ENCODE measurements at places on chromosomes 12 and 14.

- DNase-seq: no peak
Measured at GRCh38 chr12:105832806-105833205, 305.9 kb downstream of the NUAK1 start.

- no peak for DNase-seq
Measured at GRCh38 chr12:26283046-26283445, 87.7 kb downstream of the SSPN start.

DNA sequence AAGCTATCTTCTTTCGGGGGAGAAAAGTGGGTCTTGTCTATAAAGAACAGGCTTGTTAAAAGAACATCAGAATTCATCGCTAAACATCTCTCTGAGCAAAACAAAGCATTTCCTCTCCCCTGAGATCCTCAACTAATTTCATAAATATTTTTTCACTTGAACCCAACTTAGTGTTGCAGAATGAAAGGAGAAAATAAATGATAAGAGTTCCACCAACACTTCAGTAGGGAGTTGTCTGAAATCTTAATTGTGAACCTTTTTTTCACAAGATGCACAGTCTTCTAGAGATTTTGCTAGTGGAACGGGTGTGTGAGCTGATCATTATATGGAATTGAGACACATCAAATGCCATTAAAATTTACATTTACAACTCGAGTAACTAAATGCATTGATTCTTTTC is 1.3 kb upstream of the DAAM1 start:
- no peak for DNase-seq

DNA sequence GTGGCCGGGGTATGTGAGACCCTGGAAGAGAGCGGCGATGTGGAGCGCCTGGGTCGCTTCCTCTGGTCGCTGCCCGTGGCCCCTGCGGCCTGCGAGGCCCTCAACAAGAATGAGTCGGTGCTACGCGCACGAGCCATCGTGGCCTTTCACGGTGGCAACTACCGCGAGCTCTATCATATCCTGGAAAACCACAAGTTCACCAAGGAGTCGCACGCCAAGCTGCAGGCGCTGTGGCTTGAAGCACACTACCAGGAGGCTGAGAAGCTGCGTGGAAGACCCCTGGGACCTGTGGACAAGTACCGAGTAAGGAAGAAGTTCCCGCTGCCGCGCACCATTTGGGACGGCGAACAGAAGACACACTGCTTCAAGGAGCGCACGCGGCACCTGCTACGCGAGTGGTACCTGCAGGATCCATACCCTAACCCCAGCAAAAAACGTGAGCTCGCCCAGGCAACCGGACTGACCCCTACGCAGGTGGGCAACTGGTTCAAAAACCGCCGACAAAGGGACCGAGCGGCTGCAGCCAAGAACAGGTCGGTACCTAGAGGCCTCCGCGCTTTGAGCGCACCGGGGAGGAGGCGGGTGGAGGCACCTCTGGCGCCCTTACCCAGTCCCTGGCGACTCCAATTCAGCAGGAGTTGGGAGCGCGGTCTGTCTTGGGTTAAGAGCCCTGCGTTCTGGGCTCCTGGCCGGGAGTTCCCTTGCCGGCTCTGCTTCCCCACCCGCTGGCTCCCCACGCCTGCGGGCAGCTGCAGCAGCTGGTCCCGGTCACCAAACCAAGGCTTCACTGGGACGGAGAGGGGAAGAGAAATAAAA is 700 bp downstream of the SIX6 start:
- DNase-seq: no peak

GRCh38 chr12:103924761-103925641 is 5.2 kb upstream of the HSP90B1 start:
- peak; percentile 95 for DNase-seq

- no peak for DNase-seq
Measured at GRCh38 chr12:96263449-96263902, 69.3 kb downstream of the ELK3 start.

- no peak for DNase-seq
Measured at GRCh38 chr14:68607081-68607866, 185.6 kb downstream of the ZFP36L1 start.

GRCh38 chr12:57175428-57176138 is 28.2 kb upstream of the LRP1-AS start:
- DNase-seq: peak; percentile 22

- DNase-seq: no peak
Measured at GRCh38 chr12:42085594-42085993, 59.1 kb downstream of the GXYLT1 start.

GRCh38 chr12:93336291-93336741 is 41.4 kb upstream of the NUDT4 start:
- DNase-seq: no peak

GRCh38 chr12:51218607-51219161 is 822 bp upstream of the POU6F1 start:
- no peak for DNase-seq

GRCh38 chr12:13805041-13805440 is 176.4 kb downstream of the GRIN2B start:
- no peak for DNase-seq

DNA sequence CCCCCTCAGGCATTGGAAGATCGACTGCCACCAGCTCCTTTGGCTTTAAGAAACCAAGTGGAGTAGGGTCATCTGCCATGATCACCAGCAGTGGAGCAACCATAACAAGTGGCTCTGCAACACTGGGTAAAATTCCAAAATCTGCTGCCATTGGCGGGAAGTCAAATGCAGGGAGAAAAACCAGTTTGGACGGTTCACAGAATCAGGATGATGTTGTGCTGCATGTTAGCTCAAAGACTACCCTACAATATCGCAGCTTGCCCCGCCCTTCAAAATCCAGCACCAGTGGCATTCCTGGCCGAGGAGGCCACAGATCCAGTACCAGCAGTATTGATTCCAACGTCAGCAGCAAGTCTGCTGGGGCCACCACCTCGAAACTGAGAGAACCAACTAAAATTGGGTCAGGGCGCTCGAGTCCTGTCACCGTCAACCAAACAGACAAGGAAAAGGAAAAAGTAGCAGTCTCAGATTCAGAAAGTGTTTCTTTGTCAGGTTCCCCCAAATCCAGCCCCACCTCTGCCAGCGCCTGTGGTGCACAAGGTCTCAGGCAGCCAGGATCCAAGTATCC is 288.7 kb downstream of the NAV3 start:
- no peak for DNase-seq

GRCh38 chr14:68495101-68496039 is 297.5 kb downstream of the ZFP36L1 start:
- DNase-seq: no peak

DNA sequence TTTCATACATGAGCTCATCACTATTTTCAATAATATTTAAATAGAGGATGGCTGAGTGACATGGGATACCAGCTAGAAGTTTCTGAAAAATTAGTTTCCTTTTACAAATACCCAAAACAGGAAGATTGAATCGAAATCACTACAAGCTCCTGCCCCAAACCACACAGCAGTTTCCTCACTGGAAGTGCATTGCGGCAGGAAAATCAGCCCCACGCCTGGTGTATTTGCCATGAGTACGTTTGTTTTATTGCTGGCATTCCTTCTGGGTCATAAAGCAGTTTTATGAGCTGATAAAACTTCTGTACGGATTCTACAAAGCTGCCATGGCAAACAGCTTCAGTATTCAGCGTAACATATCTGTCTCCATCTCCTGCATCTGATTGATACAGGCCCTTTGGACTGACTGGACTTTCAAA is 23.7 kb downstream of the CDC42BPB start:
- no peak for DNase-seq

DNA sequence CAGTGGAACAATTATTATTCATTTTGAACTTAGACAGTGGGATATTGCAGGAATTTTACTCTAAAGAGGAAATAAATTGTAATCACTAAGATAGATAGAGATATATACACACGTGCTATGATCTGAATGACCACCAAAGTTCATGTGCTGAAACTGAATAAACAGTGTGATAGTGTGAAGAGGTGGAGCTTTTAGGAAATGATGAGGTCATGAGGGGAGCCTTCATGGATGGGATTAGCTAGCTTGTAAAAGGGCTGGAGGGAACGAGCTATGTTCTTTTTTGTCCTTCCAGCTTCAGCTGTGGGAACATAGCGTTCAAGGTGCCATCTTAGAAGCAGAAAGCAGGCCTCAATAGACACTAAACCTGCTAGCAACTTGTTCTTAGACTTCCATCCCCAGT is 191.5 kb upstream of the LRIG3 start:
- DNase-seq: no peak

DNA sequence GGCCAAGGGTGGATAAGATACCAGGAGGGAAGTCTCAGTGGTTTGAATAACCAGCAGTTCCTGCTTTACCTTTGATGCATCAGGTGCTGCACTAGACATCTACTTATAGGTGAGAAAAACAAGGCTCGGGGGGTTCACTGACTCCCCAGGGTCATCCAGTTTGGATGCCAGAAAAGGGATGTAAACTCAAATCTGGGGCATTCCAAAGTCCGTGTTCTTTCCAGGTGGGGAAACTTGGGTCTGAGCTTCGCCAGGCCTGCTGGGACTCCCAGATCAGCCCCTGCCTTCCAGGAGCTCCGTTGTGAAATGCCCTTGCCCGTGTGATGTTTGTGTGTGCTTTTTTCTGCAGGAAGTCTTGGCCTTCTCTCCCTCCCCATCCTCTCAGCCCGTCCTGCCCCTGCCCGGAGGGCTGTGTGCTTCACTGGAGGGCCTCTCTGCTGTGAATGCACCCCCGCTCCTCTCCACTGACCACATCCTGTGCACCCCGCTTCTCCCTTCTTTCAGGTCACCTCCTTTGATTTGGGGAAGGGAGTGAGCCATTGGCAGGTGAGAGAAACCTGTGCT is 42.1 kb downstream of the TSPAN9 start:
- no peak for DNase-seq

- no peak for DNase-seq
Measured at GRCh38 chr14:93322929-93323599, 9.8 kb downstream of the BTBD7 start.

GRCh38 chr14:76589246-76589645 is 172.0 kb upstream of the VASH1 start:
- no peak for DNase-seq

- no peak for DNase-seq
Measured at GRCh38 chr14:71314717-71315116, 407.5 kb downstream of the PCNX1 start.

- DNase-seq: no peak
Measured at GRCh38 chr14:36860831-36861230, 199.2 kb downstream of the PAX9 start.

DNA sequence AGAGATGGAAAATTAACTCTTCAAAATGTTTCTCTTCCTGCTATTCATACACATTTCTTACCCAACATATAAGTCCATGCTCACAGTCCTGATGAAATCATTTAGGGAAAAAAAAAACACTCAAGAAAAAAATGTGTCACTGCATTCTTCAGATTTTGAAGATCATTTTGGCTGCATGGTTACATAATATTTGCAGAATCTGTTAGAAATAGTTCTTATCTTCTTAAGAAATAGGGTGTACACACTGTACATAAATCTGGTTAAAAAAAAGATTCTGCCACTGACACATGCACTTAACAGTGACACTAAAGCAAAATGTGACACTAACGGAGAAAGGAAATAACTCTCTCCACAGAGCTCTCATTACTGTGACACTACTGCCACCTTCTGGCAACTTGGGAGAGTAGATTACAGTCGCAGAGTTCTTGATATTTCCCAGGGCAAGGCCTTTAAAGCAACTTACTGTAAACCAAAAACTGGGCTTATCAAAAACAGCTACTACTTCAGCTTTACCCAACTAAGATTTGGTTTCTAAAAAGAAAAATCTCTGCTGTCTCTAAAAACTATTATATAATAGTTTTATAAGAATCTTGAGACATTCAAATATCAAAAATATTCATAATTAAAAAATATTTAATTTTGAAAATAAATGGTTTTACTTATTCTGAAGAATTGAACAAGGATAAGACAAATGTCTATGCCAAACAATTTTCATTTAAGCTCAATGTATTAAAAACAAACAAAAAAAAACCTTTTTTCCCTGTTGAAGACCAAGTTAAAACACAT is 65.0 kb downstream of the SETD3 start:
- DNase-seq: no peak

GRCh38 chr14:99737956-99738667 is 54.0 kb downstream of the CYP46A1 start:
- no peak for DNase-seq

GRCh38 chr14:68297876-68298468 is 478.4 kb downstream of the RAD51B start:
- no peak for DNase-seq

GRCh38 chr14:63710497-63710896 is 17.4 kb downstream of the SGPP1 start:
- no peak for DNase-seq

- no peak for DNase-seq
Measured at GRCh38 chr12:71440345-71440762, 756 bp downstream of the LGR5 start.

- DNase-seq: no peak
Measured at GRCh38 chr12:113470871-113471618, 626 bp downstream of the LHX5 start.

DNA sequence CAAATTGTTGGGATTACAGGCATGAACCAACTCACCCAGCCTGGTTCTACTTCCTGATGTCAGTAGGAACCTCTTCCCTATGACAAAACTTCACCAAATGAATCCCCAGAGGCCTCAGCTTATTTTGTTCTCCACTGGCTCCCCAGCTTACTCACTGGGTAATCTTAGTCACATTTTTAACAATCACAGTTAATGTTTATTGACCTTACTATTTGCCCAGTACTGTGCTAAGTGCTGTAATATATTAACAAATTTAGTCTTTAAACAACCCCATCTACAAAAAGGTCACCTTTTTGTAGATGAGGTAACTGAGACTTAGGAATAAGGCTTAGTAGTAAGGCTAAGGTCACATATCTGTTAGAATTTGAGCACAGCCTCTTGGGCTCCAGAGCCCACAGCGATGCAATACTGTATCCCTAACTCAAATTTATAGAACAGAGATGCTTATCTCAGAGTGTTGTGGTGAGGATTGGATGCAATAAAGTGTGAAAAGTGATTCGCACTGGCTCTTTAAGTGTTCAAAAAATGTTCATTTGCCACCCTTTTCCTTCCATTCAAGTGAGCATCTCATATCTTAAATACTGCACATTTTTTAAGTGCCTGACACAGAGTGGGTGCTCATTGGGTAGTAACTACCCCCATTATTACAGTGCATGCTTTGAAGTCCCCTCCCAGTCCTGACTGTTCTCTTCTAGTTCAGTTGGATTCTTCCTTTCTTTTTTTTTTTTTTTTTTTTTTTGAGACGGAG is 146.4 kb upstream of the ARHGAP5 start:
- no peak for DNase-seq

GRCh38 chr12:83541446-83541845 is 854.7 kb downstream of the TMTC2 start:
- no peak for DNase-seq
